ENCODE measurements at places on chromosomes 7 and 10.

GRCh38 chr10:51422311-51423120, 276.9 kb downstream of the CSTF2T start:
- DNase-seq: peak; percentile 24

- DNase-seq: peak; percentile 45
Measured at GRCh38 chr7:142854372-142855113, at the start of gene EPHB6. TSS of gene EPHB6 (plus strand) at chr7:142855076. CDS start at chr7:142863228, 8,152 bp downstream.

GRCh38 chr10:70583669-70584037, 18.9 kb downstream of the PRF1 start:
- no peak for DNase-seq

GRCh38 chr7:40219917-40220316, 85.1 kb downstream of the SUGCT start:
- no peak for DNase-seq

DNA sequence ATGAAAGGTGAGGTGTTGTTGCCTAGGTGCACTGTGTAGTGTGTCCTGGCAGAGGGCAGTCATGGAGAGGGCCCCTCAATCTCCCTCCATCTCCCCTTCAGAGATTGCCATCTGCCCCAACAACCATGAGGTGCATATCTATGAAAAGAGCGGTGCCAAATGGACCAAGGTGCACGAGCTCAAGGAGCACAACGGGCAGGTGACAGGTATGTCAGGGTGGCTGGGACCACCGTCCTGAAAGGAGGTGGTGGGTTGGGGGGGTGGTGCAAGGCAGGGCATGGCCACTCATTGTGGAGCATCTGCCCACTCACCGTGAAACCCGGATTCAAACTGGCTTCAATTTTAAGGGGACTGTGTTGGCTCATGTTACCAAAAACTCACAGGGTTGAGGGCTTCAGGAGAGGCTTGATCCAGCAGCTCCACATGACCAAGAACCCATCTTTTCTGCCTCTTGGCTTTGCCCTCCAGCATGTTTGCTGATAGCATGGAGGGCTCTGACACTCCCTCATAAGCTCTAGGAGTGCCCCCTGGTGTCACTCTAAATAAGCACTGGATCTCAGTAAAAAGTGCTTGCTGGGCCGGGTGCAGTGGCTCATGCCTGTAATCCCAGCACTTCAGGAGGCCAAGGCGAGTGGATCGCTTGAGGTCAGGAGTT, 12.2 kb downstream of the ARPC1B start:
- peak; percentile 28 for DNase-seq

DNA sequence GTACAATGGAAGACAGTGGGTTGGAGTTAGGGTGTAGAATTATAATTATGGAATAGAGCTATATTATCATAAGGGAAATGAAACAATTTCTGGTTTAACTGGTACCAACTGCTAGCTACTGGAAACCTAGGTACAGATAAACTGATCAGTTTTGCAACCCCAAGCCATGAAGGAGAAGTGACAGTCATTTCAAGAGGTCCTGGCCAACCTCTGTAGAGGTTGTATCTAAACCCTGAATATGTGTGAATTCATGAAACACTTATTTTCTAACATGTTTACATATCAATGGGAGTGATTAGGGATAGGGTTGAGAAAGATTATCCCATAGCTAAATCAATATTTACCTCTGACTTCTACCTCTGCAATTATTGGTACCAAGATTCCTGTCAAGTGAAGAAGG, 29.9 kb upstream of the CC2D2B start:
- DNase-seq: no peak

GRCh38 chr7:3075441-3075840, 31.8 kb upstream of the CARD11 start:
- no peak for DNase-seq

DNA sequence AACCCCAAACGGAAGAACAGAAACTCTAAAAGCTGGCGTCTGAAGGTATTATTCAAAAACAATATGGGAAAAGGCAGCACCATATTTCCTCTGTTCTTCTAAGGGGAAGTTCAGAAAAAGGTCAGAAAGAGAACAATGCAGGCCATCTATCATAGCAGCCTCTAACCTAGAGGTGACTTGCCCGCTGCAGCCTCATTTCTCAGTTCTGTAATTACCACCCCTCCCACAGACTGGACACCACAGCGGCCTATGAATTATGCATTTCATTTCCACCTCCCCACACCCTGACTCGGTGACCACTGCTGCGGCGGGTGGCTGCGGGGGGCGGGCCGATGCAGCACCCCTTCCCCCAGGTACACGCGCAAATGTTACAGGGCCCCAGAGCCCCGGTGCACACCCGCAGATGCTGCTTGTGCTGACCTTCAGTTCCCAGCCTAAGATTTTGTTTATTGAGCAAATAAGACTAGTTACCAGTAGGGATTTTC, 125.5 kb downstream of the CLEC2L start:
- no peak for DNase-seq

- DNase-seq: no peak
Measured at GRCh38 chr10:34875061-34875460, 60.0 kb upstream of the PARD3 start.

DNA sequence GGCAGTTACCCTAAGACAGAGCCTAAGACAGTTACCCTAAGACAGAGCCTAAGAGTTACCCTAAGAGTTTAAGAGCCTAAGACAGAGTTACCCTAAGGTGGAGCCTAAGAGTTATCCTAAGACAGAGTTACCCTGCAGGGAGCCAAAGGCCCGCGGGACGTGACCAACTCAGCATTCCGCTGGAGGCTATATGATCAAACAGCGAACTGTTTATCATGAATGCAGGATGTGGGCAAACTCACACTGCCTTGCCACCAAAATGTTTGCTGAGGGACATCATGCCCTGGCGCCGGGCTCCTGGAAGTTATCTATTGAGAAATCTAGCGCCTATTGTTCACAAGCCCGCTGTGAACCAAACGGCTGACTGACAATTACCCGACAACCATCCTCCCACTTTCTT, 49.9 kb downstream of the BLVRA start:
- DNase-seq: no peak

DNA sequence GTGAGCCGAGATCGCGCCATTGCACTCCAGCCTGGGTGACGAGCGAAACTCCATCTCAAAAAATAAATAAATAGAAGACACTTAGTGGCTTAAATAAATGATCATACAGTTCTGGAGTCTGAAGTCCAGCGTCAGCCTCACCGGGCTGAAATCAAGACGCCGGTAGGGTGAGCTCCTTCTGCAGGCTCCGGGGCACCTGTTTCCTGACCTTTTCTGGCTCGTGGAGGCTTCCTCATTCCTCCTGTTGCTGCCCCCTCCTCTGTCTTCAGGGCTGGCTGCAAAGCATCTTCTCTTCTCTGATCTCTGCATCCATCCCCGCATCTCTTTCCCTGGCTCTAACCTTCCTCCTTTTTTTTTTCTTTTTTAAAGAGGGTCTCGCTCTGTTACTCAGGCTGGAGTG, 32.8 kb downstream of the LIMK1 start:
- DNase-seq: no peak

DNA sequence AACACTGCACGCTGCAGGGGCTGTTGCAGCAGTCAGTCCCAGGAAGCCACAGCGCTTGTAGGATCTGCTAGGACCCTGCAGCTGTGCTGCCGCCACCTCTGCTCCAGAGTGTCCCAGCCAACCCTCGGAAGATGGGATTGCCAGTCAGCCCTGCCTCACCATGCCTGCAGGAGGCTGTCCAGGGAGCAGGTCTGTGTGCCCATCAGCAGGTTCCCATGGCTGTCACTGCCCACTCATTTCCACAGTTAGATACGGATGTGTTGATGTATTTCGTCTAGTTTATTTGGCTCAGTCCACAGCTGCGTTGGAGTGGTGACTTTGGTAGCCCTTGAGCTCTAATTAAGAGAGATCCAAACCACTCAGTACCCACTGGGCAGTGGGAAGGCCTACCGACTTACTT, 35.7 kb downstream of the SHH start:
- no peak for DNase-seq

GRCh38 chr7:80641548-80641947, 3.1 kb downstream of the CD36 start:
- no peak for DNase-seq

DNA sequence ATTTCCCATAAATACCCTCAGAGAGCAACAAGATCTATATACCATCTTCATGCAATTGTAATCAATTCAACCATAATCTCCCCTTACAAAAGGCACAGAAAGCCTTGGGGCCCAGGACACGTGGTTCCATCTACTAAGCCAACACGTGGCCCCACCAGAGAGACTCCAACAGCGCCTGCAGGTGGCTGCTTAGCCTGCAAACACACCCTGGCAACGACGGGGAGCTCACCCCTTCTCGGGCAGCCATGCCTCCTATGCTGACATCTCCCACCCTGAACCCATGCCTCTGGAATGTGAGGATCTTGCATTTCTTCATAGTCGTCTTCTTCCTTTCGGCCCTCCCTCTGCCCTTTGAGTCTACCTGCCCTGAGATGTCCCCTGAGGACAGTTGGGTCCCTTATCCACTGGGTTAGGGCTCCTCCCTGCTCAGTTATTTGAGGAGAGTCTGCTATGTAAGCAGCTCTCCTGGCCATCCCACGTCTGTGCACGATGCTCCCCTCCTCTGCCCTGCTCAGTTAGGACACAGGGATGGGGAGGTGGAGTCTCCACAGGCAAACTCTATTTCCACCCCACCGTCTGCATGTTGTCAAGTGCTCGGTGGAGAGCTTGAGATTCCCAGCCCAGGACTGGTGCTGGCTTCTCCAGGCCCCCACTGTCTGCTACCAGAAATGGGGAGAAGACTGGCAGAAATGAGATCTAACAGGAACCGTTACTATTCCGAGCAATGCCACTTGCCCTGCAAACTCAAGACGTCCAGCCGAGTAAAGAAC, 36.5 kb downstream of the EBF3 start:
- no peak for DNase-seq

DNA sequence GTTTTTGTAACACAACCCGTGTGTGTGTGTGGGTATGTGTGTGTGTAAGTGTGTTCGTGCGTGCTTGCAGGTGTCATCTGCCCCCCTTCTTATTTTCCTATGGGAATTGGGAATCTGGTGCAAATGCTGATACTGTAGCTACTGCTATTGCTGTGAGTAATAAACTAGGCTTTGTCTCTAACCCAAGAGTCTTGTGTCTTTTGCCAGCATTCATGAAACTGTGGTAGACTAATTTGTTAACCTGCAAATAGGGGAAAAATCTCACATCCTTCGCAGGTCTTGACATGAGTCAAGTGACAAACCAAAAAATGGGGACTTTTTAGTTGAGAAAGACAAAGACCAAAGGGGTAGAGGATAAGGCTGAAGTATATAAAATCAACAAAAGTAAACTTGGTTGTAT, 57.9 kb upstream of the FAM133B start:
- DNase-seq: no peak

- no peak for DNase-seq
Measured at GRCh38 chr10:35743851-35744250, 101.8 kb upstream of the FZD8 start.

DNA sequence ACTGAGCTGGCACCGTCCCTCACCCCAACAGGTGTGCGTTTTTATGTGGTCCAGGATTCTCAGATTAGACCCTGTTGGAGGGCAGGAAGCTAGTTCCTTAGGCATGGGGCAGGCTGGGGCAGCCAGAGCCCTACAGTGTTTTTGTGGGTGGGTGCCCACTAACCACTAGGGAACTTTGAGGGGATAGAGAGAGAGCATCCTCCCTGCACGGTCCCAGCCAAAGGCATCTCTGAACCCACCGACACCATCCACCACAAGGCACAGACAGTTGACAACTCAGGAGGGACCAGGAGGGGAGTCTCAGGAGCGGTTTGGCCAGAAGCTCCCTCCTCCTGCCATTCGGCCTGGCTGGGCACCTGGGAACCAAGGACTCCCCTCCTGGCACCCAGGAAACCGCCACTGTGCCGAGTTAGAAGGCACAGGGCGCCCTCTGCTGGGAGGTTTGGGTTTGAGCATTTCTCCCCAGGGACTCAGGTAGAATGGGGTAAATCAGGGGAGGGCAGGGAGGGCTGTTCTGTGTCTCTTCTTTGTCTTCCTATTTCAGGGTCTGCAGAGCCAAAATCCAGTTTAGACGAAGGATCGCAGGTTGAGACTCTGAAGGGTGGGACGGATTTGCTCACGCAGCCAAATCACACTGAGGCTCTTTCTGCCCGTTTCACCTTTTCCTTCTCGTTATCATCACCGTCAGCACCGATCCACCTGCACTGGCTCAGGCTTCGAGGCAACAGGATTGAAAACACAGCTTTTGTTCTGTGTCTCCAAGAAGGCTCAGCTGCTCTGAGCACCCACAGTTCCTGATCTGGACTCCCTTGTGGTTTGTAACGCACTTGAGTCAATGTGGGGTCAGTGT, 84.8 kb upstream of the COL13A1 start:
- DNase-seq: peak; percentile 49

- no peak for DNase-seq
Measured at GRCh38 chr7:33773053-33773452, 132.3 kb upstream of the BMPER start.

DNA sequence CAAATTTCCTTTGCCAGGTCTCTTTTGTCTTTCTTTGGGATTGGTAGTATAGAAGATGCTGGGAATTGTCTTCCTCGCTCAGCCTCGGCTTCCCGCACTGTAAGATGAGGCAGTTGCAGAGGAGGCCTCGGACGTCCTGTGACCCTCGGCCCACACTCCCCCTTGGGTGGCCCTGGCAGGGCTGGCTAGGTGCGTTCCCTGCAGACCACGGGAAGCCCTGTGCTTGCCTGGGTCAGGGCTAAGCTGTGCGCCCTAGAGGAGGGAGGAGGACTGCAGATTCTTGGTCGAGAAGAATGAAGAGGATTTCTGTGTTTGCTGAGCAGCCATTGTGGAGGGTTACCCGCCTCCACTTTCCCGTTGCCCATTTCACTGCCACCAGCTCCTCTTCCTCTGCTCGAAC, 42.8 kb downstream of the WIPI2 start:
- no peak for DNase-seq

DNA sequence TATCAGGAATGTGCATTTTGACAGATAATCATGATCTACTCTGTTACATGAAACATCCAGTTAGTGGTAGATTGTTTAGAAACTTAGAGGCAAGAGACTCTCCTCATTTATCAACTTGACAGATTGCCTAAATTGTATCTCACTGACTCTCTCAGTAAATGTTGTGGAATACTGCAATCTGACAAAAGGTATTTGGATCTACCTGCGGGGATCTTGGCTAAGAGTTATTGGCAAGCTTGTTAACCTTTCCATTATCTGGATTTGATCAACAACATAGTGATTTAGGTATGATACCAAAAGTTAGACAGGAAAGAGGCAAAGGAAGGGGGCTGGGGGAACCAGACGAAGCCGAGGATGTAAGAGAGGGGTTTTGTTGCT, 2.0 kb downstream of the VSTM2A start:
- DNase-seq: no peak

GRCh38 chr7:148108381-148108780, 482.2 kb upstream of the C7orf33 start:
- no peak for DNase-seq

GRCh38 chr7:83738291-83738835, 89.4 kb upstream of the SEMA3E start:
- no peak for DNase-seq

DNA sequence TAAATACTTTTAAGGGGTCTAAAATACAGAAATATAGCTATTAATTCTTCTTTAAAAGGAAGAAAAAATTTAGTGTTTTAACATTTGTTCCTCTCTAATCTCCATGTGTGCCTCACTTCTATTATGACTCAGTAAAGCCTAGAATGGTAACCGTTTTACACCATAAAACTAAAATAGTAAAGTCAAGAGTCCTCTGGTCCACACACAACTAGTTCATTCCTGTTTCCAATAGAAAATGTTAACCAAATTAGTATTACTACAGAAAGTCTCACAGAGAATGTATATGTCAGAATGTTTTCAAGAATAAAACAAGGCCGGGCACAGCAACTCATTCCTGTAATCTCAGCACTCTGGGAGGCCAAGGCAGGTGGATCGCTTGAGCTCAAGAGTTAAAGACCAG, 55.8 kb downstream of the CNOT4 start:
- DNase-seq: no peak
